ENCODE measurements at places on chromosomes 6 and 20.

DNA sequence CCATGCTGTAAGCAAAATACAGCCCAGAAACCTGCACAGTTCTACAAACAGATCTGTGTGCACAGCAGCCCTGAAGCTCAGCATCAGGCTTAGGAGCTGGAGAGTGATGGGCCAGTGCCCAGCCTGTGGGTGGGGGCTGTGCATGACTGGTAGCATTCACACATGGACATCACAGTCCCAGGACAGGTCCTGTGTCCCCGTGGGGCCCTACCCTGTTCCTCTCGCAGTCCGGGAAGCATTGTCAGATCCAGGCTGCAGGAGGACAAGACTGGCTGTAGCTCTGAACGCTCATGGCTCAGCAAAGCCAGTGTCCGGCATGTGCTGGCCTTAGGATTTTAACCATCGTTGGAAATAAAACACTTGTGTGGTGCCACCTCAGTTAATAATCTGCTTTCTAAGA is 234.1 kb downstream of the CDH4 start:
- DNase-seq = no peak

- DNase-seq = no peak
Measured at GRCh38 chr6:20302702-20303251, 90.5 kb upstream of the MBOAT1 start.

GRCh38 chr6:166830891-166831363 is 125.4 kb downstream of the RNASET2 start:
- peak; percentile 1 for DNase-seq

DNA sequence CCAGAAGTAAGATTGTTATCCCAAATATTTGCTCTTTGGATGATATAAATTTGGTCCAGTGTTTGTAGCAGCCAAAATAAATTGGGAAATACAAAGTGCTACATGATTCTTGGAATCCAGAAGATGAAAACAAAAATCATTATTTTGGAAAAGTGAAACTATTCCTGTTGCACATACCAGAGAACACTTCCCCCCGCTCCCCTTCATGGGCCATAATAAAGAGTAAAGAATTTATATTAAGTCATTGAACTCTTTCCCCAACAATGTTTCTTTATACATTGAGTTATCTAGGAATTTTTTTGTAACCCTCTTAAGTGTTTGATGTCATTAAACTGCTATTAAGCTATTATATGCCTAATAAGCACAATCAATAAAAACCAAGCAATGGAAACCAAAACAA is 490.4 kb upstream of the HS3ST5 start:
- no peak for DNase-seq

DNA sequence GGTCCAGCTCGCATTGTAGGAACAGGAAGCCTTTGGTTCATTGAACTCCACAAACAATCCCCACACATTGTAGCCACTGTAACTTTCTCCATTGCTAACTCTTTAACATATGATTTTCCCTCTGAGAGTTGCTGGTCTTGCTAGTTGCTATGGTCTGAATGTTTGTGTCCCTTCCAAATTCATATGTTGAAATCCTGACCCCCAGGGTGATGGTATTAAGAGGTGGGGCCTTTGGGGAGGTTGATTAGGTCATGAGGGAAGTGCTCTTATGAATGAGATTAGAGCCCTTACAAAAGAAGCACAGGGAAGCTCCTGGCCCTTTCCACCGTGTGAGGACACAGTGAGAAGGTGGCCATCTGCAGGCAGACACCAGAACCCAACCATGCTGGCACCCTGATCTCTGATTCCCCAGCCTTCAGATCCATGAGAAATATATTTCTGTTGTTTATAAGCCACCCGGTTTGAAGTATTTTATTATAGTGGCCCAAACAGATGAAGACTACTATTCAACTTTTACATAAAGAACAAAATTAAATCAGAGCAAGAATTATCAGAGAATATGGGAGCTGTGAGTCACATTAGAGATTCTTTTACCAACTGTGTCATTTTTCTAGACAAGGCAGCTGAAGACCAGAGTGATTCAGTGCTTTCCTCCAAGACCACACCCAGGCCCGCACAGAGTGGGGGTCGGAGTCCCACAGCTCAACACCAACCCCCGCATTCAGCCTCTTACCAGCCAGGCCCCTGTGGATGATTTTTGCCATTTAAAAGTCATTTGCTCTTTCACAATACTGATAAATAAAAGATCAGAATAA is 143.0 kb downstream of the SAMD5 start:
- no peak for DNase-seq

DNA sequence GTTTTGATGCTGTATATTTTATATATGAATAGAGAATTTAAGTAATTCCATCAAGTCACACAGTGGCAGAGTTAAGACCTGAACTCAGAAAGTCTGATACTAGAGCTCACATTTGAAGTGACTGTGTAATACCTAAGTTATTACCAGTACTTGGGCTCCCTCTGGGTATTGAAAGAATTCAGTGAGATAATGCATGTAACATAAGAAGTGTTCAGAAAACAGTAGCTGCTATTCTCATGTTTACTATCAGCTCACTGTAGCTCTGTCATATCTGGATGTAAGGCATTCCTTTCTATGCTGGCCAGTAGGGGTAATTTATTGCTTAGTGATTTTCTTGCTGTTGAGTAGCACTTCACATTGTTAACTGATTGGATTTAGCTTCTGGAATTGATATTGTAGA is 44.6 kb downstream of the NKX2-4 start:
- no peak for DNase-seq

Measured in activated CD4-positive, alpha-beta T cell treated with anti-CD3 and anti-CD28 coated beads, Interleukin-2, Interleukin-6, amounts not matched to agents 100 ng/mL and 50 ng/mL, durations not matched to agents 16 hours and 8 hours (primary cell).